ENCODE measurements at places on chromosomes 6 and 20. TPM values are rescaled to one million over a fixed set of nuclear protein-coding genes. Genes with fewer than 3 reads are reported as not detected.

Gene CTCFL
- total RNA-seq = not detected

Gene ARMC12
- total RNA-seq = not detected

Gene NECAB3
- total RNA-seq = 15.2 TPM

Gene BPIFB4
- not detected for total RNA-seq

Gene PACRG
- not detected for total RNA-seq

Gene VGLL2
- total RNA-seq = not detected

Gene IL20RA
- total RNA-seq = not detected

Gene TINAG
- 0.32 TPM for total RNA-seq

Gene TNFRSF21
- 16.0 TPM for total RNA-seq

Gene TAGAP
- not detected for total RNA-seq

Gene NT5DC1
- total RNA-seq = 2.9 TPM

Data from epithelial cell of umbilical artery (primary cell).